ENCODE measurements at places on chromosomes 3 and 15.

DNA sequence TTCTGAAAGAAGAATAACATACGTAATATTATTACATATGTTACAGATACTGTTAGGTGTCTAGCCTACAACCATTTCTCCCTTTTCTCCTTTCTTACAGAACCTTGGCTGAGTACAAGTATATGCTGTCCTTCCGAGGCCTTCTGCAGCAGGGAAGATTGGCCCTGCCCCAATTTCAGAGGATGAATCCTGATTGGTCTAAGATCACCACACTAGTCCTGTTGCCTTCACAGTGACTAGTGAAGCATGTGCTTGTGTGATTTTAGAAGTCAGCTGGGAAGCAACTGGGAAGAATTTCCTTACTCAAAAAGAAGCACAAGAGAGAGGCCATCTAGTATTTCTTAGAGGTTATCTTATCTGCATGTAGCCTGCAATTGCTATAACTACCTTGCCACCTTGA is 30.6 kb upstream of the MECOM start:
- DNase-seq: no peak

- no peak for DNase-seq
Measured at GRCh38 chr3:194119831-194120590, 15.9 kb upstream of the HES1 start.

DNA sequence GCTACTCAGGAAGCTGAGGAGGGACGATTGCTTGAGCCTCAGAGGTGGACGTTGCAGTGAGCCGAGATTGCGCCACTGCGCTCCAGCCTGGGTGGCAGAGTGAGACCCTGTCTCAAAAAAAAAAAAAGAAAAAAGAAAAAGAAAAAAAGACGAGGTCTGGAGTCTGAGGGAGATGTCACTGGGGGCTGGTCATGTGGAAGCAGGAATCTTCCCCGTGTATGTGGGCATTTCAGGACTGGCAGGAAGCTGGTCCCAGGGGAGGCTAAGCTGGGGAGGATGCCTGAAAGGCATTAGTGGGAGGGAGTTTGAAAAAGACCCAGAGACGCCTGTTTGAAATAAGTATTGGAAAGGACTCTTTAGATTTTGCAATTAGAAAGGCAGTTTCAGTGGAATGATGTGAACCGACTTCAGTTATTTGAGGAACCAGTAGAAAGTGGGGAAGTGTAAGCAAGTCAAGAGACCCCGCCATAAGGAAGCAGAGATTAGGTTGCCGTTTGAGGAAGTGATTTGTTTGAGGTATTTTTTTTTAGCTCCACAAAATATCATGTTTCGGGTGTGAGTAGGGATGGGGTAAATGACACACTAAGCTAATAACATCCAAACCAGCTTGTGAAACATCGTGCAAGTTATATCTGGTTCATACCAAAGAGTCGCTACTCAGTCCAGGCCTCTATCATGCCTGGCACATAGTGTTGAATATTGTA is 55.5 kb downstream of the ST6GAL1 start:
- no peak for DNase-seq

GRCh38 chr15:25784876-25785640 is 78.1 kb downstream of the ATP10A start:
- DNase-seq: no peak

All from left ventricle myocardium inferior (tissue), 1 donor.